ENCODE measurements at places on chromosomes 11 and 22.

DNA sequence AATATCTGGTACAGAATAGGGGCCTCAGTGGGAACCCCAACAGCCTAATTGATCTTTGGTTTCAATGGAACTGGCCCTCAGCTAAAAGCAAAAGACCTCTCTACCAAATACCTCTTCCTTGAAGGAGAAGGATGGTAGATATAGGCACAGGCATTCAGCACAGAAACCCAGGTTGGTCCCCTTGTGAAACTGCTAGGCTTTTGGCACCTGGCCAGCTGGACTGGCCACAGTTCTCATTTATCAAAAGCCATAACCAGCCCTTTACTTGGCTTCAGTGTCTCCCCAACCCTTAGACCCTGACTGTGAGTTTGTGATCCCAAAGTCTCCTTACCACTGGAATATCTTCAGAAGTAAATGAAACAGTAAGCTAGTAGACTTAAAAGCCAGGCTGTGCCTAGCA lies 152.9 kb downstream of the TENM4 start:
- no peak for DNase-seq

DNA sequence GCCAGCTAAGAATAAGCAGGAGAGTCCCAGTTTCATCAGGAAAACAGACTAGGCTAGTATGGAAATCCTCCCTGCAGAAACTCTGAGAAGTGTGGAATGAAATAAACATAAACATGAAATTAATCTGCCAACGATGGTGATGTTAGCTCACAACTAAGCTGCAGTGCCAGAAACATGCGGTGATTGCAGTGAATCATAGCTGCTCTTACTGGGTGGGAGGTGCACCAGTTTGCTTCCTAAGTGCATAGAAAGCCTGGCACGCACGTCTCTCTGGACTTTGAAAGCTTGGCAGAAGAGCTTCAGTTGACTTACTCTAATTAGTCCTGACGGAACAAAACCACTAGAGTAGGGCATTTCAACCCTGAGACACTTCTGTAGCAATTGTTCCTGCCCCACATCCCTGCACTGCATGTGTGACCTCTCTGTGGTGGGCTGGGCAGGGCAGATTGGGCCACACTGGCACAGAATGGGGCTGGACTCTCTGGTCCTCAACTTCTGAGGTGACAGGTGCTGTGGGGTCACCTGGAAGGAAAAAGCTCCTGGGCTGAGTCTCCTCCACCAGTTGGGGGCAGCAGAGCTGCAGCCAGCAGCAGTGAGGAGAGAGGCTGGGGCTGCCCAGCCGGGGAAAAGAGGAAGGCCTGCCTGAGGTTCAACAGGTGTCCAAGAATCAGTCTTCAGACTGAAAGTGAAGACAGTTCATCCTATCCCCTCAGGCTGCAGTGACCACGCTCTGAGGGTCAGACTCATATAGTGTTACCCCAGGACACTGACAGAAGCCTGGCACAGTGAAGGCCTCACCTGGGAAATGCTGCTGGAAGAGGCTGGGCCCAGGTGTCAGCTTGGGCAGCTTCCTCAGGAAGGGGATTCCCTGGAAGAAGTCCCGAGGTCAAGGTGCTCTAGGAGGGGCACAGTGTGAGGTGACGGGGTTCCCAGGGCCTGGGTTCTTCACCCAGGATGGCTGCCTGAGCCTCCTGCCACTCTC lies 40.5 kb downstream of the GGTLC2 start:
- no peak for DNase-seq

- DNase-seq = no peak
Observed at GRCh38 chr22:36294801-36295200, 41.9 kb downstream of the APOL1 start.

GRCh38 chr11:96037405-96037949 lies 113.6 kb upstream of the MTMR2 start:
- no peak for DNase-seq

GRCh38 chr22:24506802-24507438 lies 11.8 kb downstream of the UPB1 start:
- no peak for DNase-seq

GRCh38 chr11:112403432-112403831 lies 142.8 kb upstream of the PLET1 start:
- DNase-seq = no peak

DNA sequence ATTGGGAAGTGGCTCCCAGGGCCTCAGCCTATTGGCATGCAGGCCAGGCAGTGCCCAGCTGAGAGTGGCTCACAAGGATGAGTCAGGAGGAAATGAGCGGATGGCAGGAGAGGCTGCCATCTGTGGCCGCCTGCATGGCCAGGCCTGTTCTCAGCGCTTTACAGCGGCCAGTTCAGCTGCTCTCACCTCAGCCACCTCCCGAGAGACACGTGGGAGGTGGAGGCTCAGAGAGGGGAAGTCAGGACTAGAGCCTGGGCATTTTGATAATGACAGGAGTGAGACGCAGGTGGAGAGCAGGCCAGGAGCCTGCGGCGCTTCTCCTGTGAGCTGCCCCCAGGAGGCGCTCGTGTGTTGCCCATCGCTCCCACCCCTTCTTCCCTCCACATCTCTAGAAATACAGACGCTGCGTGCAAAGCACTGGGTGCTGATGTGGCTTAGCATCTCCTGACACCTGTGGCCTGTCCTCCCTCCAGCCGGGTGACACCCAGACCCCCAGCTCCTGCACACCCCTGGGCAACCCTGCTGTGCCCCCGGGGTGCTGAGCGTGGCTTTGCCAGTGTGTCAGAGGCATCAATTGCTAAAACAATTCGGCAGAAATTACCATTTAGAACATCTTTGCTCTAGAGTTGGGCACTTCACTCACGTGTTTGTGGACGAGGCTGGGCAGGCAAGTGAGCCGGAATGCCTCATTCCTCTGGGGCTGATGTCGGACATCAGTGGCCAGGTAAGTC lies 21.4 kb upstream of the PANX2 start:
- peak; percentile 24 for DNase-seq

DNA sequence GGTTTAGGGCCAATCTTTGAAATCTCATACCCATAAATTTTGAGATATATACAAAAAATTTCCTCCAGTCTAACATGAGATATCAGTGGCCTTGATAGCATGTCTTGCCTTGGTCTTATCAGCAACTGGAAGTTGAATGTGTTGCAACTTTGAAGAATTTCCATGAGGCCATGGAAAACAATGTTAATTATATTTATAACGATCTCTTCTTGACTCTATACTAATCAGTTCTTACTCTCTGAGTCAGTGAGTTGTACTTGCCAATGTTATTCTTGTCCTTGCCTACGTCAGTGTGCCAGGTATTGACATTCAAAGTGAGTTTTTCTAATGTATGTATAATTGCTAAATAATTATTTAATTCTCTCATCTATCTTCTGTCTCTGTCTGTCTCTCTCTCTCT lies 535.1 kb downstream of the KCNA4 start:
- DNase-seq = no peak

- DNase-seq = no peak
Observed at GRCh38 chr22:40175611-40176244, 2.0 kb upstream of the TNRC6B start.

DNA sequence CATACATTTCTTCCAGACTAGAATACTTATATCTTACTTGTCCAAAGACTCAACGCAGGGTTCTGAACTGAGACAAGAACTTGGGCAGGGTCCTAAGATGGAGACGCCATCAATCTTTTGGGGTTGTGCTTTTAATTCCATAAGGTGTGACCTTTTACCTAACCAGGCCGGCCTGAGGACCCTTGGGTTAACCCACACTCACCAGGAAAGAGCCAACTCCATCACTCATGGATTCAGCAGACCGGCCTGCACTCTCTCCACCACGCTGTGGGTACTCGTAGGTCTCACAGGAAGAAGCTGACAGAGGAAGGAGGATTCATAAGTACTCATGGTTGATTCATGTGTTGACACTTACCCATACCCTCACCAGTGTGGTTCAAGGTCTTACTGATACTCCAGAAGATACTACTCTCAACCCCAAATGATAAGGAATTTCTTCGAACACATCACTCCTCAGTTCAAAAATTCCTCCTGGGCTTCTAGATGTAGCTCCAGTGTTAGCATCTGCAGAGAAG lies 36.2 kb downstream of the USP35 start:
- no peak for DNase-seq

DNA sequence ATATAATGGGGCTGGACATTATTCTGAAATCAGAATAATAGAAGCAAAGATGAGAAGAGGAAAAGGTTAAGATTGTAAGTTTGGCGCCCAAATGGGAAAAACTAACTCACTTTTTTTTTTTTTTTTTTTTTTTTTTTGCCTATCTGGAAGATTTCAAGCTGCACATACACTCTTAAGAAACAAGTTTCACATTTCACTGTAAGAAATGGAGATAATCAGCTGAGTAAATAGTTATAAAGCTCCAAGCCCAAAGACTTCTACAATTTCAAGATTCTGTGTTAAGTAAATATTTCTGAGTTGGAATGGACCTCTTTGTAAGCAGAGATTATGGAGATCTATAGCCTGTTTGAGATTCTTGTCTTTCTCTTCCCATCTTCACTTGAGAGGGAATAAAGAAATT lies 140.0 kb downstream of the SLC17A6 start:
- DNase-seq = no peak

- no peak for DNase-seq
Observed at GRCh38 chr11:92154611-92155010, 70.0 kb upstream of the FAT3 start.

DNA sequence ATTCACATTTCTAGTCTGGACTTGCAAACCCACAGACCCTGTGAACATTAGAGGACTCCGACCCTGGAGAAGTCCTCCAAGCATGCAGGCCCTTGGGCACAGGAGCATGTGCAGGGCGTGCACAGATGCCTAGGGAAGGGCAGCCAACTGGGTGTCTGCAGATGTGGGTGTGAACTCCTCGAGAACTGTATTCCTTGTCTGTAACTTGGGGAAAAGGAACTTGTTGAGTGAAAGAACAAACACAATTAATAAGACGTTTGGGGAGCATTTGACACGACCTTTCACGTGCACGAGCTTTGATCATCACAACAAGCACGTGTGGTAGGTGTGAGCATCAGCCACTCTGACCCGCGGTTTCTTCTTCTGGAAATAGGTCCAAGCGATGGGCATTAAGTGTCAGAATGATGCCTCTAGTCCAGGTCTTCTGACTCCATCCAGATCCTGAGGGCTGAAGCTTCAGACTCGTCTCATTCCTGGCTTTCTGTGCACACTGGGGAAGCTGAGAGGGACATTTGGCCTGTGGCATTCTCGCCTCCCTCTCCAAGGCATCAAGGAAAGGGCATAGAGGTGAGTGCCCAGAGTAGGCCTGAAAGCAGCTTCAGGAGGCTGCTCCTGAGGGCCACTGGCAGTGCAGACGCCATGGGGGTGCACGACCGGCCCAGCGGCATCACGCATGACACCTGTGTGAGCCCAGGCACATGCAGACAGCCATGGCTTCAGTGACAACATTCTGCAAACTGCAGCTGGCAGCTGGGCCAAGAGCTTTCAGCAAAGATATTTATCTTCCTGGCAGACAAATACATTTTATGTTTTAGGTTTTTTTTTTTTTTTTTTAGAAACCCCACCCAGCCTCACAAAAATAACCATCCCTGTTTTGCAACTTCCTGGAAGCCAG lies 32.5 kb downstream of the ALX4 start:
- DNase-seq = no peak

DNA sequence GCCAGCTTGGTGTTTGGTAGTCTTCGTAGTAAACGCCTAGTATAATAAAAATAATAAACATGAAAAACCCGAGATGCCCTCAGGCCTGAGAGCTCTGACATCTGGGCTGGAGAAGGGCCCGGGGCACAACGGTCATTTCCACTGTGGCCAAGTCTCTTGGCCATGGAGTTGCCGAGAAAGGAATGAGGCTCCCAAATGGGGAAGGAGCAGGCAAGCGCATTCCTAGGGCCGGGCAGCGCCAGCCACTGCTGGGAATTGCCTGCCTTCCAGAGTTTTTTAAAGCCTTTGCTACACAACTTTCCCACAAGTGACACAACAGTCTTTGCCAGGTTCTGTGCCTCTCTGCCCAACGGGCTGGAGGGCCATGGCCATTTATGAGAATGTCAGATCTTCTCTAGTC lies 103.4 kb downstream of the NAV2 start:
- DNase-seq = no peak

DNA sequence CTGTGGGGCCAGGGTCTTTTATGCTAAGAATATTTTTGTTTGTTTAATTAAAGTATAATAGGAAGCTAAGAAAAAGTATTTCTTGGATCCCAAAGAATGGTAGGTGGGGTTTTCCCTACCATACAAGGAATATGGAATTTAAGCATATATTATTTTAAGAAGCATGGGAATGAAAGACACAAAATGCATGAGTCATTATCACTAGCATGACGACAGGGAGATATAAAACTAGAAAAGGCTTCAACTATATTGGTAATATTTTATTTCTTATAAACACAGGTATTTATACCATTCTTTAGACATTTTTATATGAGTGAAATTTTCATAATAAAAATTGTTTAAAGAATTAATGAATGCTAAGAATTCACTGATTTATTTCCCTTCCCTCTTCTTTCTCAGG lies 39.3 kb upstream of the SOX6 start:
- no peak for DNase-seq

- DNase-seq = no peak
Observed at GRCh38 chr11:73971175-73971719, 11.4 kb downstream of the UCP2 start.

GRCh38 chr11:134455516-134455915 lies 43.5 kb upstream of the B3GAT1 start:
- DNase-seq = no peak

DNA sequence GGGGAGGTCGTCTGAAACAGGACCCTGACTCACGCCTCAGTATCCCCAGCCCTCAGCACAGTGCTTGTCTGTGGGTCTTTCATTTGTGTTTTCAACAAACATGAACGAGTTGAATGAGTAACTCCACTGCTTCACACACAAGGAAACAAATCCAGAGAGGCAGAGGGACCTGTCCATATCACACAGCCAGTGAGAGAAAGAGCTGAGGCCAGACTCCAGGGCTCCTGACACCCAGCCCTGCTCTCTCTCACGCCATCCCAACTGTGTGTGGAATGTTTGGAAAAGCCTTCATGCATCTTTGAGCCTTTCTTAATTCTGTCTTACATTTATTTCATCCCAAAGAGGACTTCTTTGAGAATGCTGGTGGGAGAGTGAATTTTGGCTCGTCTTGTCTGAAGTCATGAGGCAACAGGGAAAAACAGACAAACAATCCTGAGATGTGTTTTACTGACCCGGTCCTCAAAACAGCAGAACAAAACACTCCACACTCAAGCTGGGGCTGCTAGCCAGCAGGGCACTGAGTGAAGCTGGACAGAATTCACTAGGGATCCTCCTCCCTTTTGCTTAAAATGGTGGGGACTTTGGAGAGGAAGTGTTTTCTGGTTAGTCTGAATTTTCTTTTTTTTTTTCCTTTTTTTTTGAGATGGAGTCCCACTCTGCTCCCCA lies 19.7 kb upstream of the ALG8 start:
- no peak for DNase-seq

DNA sequence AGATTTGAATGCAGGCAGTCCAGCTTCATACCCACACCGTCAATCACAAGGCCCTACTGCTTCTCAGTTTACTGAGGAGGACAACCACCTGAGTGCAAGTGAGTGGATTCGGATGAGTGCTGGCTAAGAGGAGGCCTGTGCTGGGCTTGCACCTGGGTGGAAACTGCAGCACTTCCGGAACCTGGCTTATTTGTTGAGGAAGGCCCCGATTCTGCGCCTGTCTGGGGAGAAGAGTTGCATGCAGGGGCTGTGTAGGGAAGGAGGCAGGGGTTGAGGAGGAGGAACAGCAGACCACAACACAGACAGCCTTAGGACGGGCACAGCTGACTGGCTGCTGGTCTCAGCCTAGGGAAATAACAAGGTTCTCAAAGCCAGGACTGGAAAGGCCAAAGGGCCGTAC lies 20.8 kb downstream of the ABTB2 start:
- no peak for DNase-seq

GRCh38 chr22:49308300-49308699 lies 519.4 kb downstream of the BRD1 start:
- DNase-seq = no peak
